Mesendoderm (in vitro differentiated cells): ENCODE measurements at places on chromosomes 12 and 14.
A peak's percentile ranks its signal among the peaks of the same experiment; 100 is the strongest.

DNA sequence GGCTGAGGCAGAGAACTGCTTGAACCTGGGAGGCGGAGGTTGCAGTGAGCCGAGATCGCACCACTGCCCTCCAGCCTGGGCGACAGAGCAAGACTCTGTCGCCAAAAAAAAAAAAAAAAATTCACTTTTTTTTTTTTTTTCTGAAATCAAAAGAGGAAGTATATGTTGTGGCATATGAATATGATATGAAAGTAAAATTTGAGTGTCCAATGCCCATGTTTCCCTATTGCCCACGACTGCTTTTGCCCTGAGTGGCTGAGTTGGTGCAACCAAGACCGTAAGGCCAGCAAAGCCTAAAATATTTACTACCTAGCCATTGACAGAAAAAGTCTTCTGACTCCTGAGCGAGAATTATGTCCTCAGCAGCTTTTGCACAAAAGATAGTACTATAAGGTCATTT is 101.7 kb upstream of the PARP11 start:
- no peak for DNase-seq

DNA sequence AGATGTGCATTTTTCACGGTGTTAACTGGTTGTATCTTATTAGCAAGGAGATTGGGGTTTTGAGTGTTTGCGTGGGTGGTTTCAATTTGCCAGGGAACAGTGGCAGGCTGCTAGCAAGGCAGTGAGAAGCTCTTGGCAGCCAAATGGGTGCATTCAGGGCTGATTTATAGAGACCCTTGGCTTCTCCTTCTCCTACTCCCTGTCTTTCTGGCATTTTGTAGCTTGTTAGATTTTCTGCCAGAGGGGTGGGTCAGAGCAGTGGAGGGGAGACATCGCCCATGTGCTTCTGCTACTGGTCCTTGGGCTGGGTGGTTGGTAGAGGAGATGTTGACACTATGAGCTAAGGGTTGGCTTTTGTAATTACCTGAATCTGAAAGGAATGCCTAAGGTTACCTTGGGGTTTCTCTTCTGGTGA is 9.6 kb downstream of the CALM1 start:
- DNase-seq: no peak

- DNase-seq: peak; percentile 82
Observed at GRCh38 chr12:49983892-49984291, 11.1 kb downstream of the AQP6 start.

- no peak for DNase-seq
Observed at GRCh38 chr14:23115039-23115731, 3.9 kb downstream of the CEBPE start.

GRCh38 chr12:32312049-32312670 is 87.2 kb upstream of the FGD4 start:
- DNase-seq: peak; percentile 85

GRCh38 chr14:93744876-93745275 is 43.4 kb downstream of the PRIMA1 start:
- no peak for DNase-seq

DNA sequence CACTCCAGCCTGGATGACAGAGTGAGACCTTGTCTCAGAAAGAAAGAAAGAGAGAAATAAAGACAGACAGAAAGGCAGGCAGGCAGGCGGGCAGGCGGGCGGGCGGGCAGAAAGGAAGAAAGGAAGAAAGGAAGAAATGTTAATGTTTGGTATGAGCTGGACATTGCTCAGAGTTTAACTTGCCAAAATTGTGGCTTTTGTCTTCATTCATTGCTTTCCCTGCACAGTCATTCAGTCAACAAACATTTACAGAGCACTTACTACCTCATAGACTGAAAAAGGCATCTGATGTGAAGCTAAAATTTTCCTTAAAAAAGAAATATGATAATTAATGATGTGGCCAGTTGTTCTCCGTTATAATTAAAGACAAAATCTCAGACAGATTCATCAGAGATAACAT is 247.1 kb downstream of the SPTSSA start:
- DNase-seq: no peak

DNA sequence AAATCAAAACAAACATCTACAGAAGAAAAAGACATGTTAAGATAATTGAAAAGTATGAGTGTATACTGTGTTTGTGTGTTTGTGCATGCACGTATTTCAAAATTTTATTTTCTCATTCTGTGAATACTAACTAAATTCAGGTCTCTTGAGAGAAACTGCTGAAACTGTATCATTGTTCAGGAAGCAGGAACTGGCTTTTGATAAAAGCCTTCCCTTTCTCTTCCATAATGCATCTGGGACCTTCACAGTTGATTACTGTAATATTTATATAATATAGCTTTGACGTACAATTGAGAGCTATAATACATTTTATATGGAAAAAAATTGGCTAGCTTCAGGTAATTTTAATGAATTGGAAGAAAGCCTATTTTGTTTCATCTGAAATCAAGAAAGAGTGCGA is 993.5 kb downstream of the SLC6A15 start:
- DNase-seq: no peak

DNA sequence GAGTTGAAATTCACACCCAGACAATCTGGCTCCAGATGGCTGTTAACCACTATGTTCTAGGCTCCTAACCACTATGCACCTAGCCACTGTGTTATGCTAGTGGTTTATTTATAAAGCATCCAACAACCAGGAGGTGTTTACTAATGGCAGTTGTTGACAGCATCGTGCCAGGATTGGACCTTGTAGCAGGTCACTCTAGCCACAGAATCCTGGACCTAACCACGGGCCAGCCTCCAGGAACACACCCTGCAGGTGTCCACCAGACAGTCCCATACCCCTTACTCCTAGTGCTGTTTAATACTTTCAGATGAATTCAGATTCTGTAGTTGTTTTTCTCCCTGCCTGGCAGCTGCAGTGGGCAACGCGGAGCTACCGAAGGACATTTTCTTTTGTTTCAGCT is 109.4 kb upstream of the MYL2 start:
- no peak for DNase-seq

DNA sequence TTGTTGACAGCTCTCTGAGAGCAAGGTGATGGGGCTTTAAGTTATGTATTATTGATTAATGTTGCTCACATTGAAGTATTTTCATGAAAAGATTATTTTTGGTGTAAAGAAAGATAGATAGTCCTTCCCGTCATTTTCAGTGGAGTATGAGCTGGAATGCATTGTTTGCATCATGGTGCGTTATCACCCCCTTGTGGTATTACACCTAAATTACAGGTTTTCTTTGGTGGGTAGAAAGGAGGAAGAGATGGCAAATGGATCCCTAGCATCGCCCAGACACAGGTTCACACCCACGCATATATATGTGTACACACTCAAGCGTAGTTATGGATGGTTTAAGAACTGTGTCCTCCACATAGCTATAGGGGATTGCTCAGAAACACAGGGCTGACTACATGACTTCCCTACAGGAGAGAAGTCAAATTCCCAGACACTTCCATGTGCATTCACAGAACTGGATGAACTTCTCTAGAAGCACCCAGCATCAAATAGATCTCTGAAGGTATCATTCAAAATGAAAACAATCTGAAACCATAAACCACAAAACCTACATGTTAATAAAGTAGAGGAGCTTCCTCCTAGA is 14.4 kb upstream of the SERPINA10 start:
- DNase-seq: peak; percentile 68

DNA sequence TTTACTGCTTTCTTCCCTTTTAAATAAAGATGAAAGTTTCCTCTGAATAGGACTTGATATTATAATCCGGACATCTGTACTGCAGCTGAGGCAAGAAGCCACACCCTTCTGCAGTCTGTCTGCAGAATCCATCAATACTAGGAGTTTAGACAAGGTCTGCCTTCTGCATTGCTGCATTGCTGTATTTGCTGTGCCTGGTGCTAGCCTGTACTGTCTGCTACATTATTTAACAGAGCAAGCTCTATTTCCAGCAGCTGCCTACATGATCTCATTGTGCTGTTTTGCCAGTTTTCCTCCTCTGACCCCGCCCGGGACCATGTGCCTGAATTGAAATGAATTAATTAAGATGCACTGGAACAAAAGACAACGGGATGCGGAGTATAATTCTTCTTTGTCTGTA is 1.7 kb downstream of the TUBA1A start:
- no peak for DNase-seq

GRCh38 chr12:102470945-102471344 is 9.4 kb downstream of the IGF1 start:
- DNase-seq: no peak

GRCh38 chr12:101697197-101697929 is at the start of gene CHPT1:
CHPT1 (plus strand) TSS chr12:101697640; CDS start chr12:101697862, 222 bp downstream.
- peak; percentile 74 for DNase-seq

GRCh38 chr14:39169541-39169900 is 612 bp downstream of the TRAPPC6B start:
- DNase-seq: no peak

GRCh38 chr12:24950231-24950834 is 1.4 kb upstream of the BCAT1 start:
- DNase-seq: peak; percentile 27
